ENCODE measurements at places on chromosomes 7 and 10.

DNA sequence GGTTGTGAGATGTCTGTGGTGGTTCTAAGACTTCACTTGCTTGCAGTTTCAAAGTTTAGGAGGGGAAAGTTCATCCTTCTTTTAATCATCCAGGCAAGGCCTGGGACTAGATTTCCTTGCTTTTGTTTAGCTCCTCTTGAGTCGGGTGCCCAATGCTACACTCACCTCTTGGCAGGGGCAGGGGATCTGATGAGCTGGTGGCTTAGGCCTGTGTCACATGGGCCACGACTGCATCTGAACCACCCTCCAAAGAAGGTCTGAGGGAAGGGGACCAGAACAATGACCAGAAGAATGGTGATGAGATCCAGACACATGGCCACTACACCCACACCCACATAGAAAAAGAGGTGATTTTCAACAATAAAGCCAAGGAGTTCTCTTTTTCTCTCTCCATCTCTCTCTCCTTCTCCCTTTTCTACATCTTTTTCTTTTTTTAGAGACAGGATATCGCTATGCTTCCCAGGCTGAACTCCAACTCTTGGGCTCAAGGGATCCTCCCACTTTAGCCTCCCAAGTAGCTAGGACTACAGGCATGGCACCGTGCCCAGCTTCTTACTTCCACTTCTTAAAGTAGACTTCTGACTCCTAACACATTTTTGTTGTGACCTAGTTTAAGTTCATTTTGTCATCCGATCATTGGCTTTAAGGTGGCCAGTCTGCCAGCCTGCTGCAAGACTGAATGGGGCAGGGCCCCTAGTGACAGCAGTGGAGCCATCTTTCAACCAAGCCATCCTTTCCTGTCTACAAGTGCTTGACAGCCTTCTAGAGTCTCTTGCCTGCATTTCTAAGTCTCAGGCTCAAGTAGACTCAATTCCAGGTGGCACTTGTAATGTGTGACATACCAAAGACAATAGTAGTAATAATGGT is 350.9 kb downstream of the RNLS start:
- DNase-seq, result no peak

- DNase-seq, result peak; percentile 48
These were observed 7.2 kb upstream of the PGAM2 start for GRCh38 chr7:44072364-44073231.

- no peak for DNase-seq
These were observed 191.3 kb downstream of the GATA3 start for GRCh38 chr10:8245814-8246142.

- no peak for DNase-seq
These were observed 61.4 kb downstream of the ZRANB1 start for GRCh38 chr10:125003146-125003900.

- no peak for DNase-seq
These were observed 107.0 kb downstream of the VIM start for GRCh38 chr10:17335065-17335464.

GRCh38 chr7:35420656-35421055 is 166.8 kb upstream of the TBX20 start:
- DNase-seq, result no peak

- no peak for DNase-seq
These were observed 5.6 kb upstream of the CNPY1 start for GRCh38 chr7:155551785-155552611.

- no peak for DNase-seq
These were observed 91.4 kb upstream of the PTN start for GRCh38 chr7:137434946-137435345.

DNA sequence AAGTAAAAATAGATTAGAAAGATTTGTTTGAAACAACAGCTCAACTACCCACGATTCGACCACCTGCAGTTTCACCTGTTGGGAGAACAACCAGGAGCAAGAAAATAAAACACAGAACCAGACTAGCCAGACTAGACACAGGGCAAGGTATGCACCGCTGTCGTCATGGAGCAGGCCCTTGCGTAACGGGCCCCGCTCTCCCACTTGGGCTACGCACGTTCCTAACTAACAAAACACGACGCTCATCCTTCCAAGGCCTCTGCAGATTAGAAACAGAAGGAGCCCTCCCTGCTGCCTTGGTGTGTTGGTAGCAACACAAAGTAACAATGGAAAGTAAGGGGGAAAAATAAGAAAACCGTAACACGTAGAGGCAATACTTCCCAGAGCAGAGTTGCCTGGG is 45.1 kb upstream of the ELMO1 start:
- no peak for DNase-seq

DNA sequence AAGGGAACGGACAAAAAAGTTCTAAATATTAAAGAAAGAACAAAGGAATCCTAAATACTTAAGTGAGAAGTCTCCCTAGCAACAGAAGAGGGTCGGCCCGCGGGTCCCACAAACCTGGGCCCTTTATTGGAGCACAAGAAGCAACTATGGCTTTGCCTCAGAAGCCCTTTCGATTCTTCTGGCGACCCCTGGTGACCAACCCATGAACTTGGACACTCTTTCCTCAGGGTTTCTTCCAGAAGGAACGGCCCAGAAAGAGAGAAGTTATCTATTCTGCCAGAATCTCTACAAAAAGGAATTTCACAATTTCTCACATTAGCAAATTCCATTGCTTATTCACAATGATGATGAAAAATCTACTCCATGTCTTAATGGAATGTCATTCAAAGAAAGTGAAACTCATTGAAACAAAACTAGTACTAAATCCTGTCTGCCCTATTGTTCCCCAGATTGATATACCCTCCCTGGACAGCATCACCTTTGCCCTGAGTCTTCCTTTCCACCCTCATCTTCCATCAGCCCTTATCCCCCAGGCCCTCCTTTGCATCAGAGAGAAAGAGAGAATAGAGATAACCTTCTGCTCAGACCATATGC is 43.7 kb downstream of the CPVL start:
- DNase-seq, result peak; percentile 33

- DNase-seq, result no peak
These were observed 257 bp downstream of the WAC start for GRCh38 chr10:28533186-28533564.

GRCh38 chr10:120177330-120177729 is 279.7 kb upstream of the PLPP4 start:
- no peak for DNase-seq

GRCh38 chr7:25989140-25989705 is 162.8 kb upstream of the NFE2L3 start:
- DNase-seq, result no peak

- DNase-seq, result no peak
These were observed 5.7 kb downstream of the LRRC20 start for GRCh38 chr10:70376436-70377378.

- DNase-seq, result no peak
These were observed 28.6 kb downstream of the FRA10AC1 start for GRCh38 chr10:93673791-93674190.

- DNase-seq, result no peak
These were observed 178.2 kb downstream of the CCDC3 start for GRCh38 chr10:12823328-12823727.

- no peak for DNase-seq
These were observed 261.5 kb downstream of the DIP2C start for GRCh38 chr10:427761-428519.

DNA sequence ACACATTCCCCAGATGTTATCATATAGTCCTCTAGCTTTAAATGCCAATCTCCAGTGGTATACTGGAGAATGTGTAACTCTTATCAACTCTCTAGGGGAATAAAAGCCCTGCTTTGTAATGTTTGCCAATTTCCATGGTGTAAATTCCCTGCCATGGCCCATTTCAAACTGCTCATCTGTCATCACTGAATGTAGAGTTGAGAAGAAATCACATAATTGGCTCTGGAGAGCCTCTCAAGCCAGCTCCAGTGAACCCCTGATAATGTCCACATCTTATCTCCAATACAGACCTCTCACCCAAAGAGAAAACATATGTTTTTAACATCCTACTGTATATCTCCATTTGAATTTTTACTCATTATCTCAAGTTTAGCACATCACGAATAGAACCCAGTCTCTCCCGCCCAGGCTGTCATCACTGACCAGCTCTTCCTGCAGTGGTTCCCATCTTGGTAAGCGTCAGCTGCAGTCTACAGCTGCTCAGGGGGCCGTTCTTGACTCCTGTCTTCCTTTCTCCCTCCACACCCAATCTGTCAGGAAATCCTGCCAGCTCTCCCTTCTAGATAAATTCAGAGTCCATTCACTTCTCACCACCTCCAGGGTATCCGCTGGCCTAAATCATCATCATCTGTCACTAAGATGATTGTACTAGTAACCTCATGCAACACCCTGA is 332.4 kb downstream of the FRMD4A start:
- no peak for DNase-seq

DNA sequence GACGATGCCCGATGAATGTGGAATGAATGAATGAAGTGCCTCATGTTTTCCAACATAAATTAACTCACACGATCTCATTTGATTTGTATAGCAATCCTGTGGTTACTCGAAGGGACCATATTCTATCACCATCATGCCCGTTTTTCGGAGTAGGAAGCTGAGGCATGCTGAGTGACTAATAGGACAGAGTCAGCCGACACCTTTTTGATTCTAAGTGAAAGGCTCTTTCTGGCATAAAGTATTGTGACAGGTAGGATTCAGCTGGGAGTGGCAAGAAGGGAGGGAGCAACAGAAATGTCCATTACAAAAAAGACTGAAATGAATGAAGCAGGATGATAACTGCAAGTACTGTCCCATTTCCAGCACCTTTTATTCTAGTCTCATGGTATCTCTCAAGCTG is 55.7 kb downstream of the KLRG2 start:
- no peak for DNase-seq

- DNase-seq, result no peak
These were observed 19.9 kb downstream of the ITIH2 start for GRCh38 chr10:7722927-7723529.

DNA sequence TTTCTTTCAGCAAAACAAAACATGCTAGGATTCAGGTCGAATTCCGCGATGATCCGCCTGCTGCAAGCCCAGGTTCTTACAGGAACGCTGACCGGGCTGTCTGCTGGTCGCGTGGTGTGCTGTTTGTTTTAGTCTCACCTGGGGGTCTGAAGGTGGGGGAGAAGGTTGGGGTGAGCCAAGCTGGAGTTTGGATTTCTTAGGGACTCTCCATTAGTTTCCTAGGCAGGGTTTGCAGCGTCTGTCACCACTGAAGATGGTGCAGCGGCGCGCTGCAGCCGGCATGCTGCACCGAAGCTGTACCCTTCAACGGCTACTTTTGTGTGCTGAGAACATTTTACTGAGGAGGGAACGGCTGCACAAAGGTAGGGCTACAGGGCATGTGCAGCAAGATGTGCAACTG is 48.7 kb downstream of the GCC1 start:
- DNase-seq, result no peak

DNA sequence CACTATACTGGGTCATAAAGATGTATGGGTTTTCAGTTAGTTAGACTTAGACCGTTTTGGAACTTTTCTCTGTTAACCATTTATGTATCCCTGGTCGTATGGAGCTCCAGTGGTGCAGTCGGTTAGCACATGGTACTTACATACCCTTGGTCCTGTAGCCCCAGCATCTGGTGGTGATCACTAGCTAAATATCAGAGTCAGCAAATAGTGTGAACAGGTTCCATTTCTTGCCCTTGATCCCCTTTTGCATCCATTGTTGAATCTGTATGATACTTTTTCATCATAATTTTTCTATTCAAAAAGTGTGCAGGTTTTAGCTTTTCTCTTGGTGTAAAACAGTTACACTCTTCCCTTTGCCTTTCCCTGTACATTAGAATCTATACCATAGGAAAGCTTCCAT is 15.9 kb downstream of the NIPSNAP2 start:
- DNase-seq, result no peak

Data from HCT116 (cell line).